Umbilical cord (tissue), 2 donors: ENCODE measurements at places on chromosomes 12 and 14. TPM values are rescaled to one million over a fixed set of nuclear protein-coding genes. Genes with fewer than 3 reads are reported as not detected.
A peak's percentile ranks its signal among the peaks of the same experiment; 100 is the strongest.

- DNase-seq: no peak
These were observed 31.4 kb downstream of the MVK start for GRCh38 chr12:109605016-109605415.

DNA sequence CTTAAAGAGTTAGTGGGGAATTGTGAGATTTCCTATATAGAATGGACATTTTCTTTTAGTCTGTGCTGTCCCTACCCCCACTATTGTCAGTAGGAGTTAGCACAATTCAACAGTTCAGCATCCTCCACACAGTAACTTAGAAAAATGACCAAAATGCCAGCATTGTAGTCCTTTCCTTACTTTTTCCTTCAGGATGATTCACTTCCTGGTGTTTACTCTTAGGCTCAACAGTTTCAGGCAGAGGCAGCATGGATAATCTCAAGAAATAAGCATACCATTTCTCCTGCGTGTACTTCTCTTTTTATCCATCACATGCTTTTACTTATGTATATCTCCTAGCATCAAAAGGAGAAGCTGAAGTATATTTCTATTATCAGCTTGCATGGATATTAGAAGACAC, 683.4 kb downstream of the SLC16A7 start:
- peak; percentile 29 for DNase-seq

Gene HPD
- not detected for total RNA-seq

Gene SMOC1
- total RNA-seq: 17.6 TPM

- DNase-seq: no peak
These were observed 47.7 kb upstream of the ERGIC2 start for GRCh38 chr12:29428633-29429032.

DNA sequence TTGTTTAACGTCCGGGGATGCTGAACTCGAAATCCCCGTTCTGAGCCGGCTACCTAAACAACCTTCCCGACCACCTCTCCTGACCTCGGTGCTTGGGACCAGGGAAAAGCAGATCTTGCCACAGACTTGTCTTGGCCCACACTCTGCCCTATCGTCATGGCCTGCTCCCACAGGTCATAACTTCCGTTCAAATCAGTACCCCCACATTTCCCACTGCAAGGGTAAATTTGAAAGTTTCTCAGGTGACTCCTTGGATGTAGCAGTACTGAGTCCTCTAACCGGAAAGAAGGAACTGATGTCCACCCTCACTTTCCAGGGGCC, 612 bp upstream of the RBM23 start:
- DNase-seq: no peak

- no peak for DNase-seq
These were observed 47.7 kb downstream of the SPRING1 start for GRCh38 chr12:116689979-116690744.

Gene ITGA5
- 251 TPM for total RNA-seq

- no peak for DNase-seq
These were observed 445.4 kb downstream of the BCL11B start for GRCh38 chr14:98826618-98827017.
